ENCODE measurements at places on chromosomes 3 and 15.

DNA sequence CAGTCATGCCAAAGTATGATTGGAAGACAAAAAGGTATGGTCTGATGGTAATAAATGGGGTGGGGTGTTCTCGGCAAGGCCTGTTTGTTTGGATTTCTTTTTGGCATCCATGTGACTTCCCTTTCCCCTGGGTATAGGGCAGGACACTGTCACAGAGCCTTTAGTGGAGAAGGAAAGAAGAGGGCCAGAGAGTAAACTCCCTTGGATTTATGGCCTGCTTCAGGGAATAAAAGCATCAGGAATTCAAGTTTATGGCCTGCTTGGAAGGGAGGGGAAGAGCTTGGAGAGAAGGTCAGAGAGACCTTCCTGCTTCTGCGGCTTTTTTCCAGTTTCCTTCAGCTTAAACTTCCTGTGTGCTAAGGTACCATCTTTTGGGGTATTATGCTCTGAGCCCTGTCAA lies 179.4 kb upstream of the ADAMTS9 start:
- no peak for DNase-seq

GRCh38 chr15:80999623-81000036 lies 1.1 kb upstream of the TLNRD1 start:
- no peak for DNase-seq

- DNase-seq, result peak; percentile 68
Measured at GRCh38 chr3:188792793-188793192, 379.0 kb upstream of the TPRG1 start.

DNA sequence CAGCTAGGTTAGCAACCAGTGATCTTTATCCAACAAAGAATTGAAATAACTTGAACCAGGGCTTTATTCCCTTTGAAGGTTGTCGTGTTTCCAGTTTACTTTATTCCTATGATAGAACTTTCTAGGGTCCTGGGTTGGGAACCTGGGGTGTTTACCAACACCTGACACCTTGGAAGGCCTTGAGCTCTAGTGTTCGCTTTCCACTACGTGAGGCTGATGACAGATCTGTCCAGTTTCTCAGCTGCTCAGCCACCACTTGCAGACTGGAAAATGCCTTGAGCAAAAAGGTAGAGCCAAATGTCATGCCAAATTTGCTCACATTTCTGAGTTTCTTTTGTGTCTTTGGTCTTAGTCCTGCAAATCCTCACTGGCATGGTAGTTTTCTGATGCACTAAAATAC lies 227.2 kb downstream of the ADAMTSL3 start:
- no peak for DNase-seq

DNA sequence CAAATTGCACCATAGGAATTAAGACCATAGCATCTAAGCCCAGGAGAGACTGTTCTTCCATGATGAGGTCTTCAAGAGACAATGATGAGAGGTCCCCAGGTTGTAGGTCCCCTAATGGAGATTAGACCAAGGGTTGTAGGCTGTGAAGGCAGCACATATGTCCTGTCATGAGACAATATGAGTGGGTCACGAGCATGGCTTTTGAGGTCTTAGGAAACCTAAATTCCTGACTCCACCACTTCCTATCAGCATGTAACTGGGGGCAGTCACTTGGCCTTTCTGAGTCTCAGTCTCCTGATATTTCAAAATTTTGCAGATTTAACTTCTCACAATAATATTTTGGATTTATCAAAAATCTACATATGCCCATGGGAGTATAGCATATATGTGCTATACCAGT lies 31.3 kb downstream of the STAC start:
- no peak for DNase-seq

- no peak for DNase-seq
Measured at GRCh38 chr15:41043276-41043951, 72.7 kb downstream of the INO80 start.

DNA sequence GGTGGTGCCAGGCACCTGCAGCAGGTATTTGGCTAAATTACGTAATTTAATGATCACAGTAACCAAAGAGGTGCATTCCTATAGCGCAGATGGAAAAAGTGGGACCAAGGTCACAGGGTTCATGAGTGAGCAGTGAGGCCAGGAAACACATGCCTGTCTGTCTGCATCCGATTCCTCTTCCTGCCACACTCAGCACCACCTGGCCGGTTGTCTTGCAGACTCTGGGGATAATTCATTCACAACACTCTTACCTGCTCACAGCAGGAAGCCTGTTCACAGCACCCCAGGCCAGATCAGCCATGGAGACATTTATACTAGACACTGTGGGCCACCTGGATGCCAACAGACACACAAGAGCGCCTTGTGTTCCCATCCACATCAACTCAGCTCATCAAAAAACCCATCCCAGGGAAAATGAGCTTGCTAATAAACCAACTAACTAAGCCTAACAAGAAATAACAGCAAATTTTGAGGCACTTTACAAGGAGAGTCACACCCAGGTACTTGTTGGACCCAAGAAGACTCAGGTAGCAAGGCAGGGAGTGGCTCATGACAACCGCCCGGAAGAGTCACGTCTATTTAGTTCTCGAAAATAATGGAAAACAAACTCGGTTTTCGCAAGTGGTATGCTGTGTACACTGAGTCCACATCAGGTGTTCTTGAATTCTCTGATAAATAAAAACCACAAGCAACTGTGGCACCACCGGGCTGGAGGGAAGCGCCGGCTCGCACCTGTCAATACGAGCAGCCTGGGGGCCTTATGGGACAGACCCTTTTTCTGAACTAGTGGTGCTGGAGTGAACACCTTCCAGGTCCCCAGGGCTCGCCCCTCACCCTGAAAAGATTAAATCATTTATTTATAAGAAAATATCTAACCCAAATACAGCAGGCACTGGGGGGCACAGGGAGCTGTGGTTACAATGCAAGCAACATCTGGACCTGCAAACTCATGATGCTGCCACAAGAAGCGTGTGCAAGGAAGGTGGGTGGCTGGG lies 40.5 kb downstream of the FAM174B start:
- peak; percentile 16 for DNase-seq

- DNase-seq, result no peak
Measured at GRCh38 chr3:13818919-13819318, 61.0 kb downstream of the WNT7A start.

DNA sequence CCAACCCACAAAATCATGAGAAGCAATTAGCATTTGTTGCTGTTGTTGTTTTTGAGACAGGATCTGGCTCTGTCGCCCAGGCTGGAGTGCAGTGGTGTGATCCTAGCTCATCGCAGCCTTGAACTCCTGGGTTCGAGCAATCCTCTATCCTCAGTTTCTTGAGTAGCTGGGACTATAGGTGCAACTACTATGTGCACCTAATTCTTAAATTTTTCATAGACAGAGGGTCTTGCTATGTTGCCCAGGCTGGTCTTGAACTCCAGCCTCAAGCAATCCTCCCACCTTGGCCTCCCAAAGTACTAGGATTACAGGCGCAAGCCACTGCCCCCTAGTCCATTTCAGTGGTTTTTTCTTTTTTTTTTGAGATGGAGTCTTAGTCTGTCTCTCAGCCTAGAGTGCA lies 18.3 kb downstream of the PARP16 start:
- DNase-seq, result no peak

GRCh38 chr15:59407946-59408345 lies 30.0 kb upstream of the FAM81A start:
- DNase-seq, result no peak

DNA sequence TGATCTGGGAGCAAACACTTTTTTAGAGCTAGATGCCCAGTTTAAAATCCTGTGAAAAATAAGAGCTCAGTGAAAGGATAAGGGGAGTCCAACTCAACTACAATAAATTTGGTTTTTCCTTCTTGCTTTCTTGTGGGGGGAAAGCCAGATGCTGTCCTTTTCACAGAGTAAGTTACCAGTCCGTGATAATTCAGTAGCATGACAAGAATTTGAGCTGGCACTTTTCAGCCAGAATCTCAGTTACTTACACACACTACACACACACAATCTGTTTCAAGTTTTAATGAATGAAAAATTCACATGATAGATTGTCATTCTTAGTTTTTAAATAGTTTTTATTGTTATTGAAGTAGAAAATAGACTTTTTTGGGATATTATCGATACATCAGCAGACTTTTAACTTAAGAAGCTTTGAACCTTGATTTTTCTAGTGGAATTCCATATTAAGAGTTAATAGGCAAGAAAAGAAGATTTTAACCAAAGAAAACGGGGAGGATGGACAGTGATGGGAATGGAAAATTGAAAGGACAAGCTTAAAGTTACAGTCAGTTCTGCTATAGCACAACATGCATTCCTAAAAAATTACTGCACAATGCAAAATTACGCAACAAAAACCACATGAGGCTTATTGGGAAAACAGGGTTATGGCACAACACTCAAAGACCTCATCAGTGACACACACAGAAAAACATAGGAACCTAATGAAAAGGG lies 47.0 kb downstream of the PSMD6 start:
- DNase-seq, result no peak

- DNase-seq, result no peak
Measured at GRCh38 chr15:74856537-74856936, 13.6 kb upstream of the ULK3 start.

DNA sequence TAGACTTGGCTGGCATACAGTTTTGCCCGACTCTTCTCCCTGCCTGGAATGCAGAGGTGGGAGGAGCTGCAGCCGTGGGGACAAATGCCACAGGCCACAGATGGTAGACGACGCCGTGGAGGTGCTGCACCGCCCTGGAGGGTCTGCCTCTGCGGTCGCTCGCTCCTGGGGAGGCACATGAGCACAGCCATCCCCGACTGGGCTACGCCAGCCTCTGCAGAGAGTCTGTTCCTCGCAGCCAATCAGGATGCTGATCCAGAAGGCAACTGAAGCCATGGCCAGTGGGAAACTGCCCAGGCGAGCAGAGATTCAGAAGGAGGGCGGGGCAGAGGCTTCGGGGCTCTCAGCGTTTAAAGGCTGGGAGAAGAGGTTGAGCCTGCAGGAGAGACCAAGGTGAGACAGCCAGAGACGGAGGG lies 11.9 kb upstream of the LRRC15 start:
- DNase-seq, result peak; percentile 14
